ENCODE measurements at places on chromosomes 3 and 15.

- no peak for DNase-seq
Measured at GRCh38 chr3:173586166-173586565, 188.6 kb downstream of the NLGN1 start.

DNA sequence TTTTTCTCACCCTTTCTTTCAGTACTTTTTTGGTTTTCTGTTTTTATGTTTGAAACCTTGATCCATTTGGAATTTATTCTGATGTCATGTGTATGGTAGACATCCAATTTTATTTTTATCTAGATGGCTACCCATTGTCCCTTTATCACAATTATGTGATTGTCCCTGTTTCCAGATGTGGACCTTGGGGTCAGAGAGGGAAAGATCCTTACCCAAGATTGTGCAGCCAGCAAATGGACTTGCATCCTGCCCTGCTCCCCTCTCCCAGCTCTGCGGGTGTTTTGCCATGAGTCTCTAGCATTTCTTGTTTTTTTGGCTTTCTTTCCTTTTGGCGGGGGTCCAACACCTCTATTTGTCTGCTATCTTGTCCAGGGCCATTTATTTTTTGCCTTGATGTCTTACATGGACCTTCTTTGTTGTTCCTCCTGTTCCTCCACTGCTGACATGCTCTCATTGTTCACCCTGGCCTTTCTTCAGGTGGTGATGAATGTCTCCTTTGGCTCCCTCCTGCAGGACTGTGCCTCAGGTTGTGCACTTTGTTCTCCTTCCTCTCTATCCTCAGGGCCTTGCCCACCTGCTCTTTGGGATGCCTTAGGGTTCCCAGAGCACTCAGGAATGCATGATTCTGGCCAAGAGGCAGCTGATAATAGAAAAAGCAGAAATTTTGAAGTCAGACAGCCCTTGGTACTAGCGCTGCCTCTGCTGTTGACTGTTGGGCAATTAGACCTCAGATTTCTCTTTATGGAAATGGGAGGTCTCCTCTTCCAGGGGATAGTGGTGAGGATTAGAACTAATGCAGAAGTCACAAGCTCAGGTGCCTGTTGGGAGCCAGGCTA, 84.3 kb downstream of the EEFSEC start:
- DNase-seq = no peak

- peak; percentile 34 for DNase-seq
Measured at GRCh38 chr3:193605876-193606275, 12.9 kb downstream of the OPA1 start.

DNA sequence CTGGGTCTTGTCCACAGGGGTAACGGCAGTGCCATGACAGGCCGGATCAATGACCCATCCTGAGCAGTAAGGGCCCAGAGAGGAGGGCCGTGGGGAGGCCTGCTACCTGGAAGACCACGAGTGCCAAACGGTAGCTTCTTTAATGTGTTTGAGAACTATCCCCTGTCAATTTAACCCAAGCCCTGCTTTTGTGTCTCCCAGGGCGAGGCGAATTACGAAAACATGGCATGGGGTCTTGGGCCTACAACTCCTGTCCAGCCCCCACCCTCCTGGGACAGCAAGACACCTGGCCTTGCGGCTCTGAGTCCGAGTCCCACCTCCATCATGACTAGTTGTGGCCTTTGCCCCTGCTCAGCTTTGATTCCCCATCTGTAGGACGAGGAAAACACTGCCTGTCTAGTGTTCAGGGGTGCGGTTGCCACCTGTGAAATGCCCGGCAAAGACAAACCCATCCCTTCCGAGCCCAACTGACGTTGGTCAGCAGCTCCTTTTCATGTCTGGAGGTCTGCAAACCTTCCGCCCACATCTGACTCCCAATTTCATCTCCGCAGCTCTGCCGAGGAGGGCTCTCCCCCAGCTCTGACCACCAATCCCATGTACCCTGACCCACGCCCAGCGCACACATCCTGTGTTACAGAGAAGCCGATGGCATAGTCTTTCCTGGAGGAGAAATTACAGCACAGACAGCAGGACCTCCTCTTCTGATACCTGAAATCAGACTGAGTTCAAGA, 28.9 kb upstream of the SNRPA1 start:
- no peak for DNase-seq

DNA sequence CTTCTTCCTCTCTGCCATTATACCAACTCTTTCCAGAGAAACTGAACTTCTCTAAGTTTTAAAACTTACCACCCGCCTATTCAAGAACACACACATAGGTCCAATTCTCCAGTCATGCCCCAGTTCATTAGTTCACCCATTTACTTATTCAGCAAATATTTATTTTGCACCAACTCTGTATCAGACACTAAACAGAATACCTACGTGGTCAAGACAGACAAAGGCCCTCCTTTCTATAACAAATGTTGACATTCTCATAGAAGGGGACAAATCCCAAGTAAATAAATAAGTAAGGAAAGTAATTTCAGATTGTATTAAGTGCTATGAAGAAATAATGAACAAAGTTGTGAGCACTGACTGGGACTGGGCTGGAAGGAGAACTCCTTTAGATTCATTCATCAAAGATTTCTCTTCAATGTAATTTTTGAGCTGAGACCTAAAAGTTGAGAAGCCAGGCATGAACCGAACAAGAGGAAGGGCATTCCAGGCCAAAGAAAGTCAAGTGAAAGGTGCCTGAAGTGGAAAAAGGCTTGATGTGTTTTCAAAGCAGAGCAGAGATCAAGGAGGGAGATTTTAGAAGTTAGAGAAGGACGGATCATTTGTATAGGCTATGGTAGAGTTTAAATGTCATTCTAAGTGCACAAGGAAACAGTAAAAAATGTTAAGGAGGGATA, 120.4 kb downstream of the P3H2 start:
- DNase-seq = no peak

DNA sequence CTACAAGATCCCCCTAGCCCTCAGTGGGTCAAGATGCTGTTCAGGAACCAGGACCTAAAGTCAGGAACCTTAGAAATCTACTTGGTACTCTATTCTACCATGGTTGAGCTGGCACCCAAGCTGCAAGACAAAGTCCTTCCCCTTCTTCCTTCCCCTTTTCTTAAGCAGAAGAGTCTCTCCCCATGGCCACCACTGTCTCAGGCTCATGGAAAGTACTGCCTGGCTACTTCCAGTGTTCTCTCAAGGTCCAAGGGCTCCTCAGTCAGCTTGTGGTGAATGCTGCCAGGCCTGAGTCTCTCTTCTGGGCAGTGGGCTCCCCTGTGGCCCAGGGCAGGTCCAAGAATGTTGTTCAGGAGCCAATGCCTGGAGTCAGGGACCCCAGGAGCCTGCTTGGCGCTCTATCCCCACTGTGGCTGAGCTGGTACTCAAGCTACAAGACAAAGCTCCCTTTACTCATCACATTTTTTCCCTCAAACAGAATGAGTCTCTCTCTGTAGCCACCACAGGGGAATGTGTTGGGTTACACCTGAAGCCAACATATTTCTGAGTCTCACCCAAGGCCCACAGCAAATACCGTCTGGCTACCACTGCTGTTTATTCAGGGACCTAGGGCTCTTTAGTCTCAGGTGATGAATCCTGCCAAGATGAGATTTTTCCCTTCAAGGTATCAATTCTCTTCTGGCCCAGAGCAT, 18.1 kb upstream of the SLC27A2 start:
- no peak for DNase-seq

GRCh38 chr3:11145888-11146287, 8.4 kb upstream of the HRH1 start:
- peak; percentile 97 for DNase-seq

GRCh38 chr15:24878153-24878552, 76.6 kb upstream of the SNRPN start:
- no peak for DNase-seq

DNA sequence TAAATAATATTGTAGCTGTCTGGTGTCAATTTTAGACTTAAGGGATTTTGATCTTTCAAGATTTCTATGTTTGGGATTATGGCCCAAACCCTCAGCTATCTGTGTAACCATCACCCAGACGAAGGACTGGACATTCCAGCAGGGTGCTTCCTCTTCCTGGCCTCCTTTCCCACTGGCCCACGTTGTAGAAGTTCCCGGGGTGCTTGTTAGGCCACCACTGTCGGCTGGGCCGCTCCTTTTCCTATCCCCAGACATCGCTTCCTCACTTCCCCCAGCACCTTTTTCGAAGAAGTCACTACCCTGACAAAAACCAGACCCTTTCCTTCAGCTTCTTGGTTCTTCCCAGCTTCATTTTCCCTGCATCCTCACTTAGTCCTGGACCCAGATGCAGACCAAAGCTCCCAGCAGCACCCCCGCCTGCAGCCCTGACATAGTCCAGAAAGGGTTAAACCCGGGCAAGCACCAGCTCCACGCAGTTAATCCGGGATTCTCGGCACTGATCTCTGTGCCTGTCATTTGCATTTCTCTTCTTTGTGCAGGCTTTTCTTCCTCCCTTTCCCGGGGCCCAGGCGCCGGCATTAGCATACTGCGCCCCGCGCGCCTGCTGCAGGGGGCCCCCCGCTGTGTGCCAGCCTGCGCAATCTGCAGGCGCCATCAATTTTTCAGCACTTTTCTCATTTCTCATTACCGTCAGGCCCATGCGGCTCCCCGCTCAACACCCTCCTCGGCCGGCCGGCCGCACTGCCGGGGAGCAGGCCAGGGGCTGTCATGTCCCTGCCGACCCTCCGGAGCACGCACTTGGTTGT, 90.6 kb downstream of the ZNF621 start:
- no peak for DNase-seq

GRCh38 chr3:62981962-62982361, 106.7 kb upstream of the CADPS start:
- DNase-seq = no peak

DNA sequence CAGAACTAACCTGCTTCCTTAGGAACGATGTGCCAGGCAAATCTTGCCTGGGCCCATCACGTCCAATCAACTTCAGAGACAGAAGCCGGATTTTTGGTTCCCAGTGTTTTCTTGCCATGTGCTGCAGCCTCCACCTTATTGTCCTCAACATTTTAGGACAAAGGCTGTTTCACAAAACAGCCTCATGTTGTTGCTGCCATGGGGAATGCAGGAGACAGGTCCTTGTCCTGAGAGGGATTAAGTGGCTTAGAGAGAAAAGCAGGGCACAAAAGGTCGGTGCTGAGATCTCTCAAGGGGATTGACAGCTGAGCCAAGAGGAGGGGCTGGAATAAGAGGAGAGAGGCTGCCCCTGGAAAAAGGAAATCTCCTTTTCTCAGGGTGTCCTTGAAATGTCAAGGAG, 11.3 kb upstream of the NMNAT3 start:
- no peak for DNase-seq

- DNase-seq = no peak
Measured at GRCh38 chr15:76904461-76905012, 603 bp downstream of the SCAPER start.

- DNase-seq = no peak
Measured at GRCh38 chr3:71515636-71516365, 67.7 kb downstream of the FOXP1 start.

DNA sequence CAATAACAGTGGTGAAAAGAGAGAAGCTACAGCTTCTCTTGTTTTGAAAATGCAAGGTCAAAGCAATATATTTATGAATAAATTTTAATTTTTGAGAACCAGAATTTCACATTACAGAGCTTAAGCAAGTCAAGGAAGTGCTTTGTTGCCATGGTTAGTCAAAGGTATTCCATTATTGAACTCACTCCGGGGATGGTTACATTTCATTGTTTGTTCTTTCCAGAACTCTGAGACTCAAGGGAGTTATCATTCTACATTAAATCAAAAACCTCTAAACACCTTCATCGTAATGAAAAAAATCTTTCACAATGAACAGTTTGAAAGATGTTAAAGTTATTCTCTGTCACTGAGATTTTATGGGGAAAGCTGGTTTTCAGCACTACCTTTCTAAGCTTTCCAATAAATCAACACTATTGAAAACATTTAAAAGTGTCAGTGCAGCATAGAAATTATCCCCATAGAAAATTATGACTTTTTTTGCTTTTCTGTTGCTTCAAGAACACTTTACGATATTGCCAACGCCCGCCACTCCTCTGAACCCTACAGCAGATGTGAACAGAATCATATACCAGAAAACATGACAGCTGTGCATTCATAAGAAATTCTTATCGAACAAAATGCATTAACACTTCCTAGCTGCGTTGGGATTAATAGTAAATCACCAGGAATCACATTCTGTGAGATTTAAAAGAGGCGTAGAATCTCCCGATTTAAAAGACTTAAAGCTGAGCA, 83.0 kb downstream of the OTOL1 start:
- no peak for DNase-seq

DNA sequence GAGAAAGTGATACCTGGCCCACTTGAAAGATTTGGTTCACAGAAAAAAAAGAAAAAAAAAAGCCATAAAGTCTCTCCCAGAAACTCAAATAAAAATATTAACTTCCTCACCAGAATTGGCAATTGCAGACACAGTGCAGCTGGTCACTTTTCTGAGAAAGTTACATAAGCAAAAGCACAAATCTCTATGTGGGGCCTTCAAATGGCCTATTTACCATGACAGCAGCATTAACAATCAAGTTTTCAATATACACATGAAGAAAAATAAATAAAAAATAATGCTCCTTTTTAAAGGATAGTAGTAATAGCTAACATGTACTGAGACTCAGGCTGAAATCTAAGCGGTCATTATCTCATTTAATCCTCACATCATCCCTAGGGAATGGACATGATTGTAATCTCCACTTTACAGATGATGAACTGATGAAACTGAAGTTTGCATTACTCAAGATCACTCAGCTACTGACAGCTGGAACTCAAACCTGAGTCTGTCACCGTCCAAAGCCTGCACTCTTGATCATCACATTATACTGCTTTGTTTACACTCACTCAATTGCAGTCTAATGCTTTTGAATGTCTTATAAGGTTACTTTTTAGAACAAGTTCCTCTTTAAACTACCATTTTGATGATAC, 3.3 kb downstream of the NPTN start:
- no peak for DNase-seq

- DNase-seq = no peak
Measured at GRCh38 chr15:67824976-67825880, at the start of gene SKOR1. Gene SKOR1, plus strand, starts transcription at chr15:67825509. Its CDS starts 94 bp downstream, at chr15:67825603.

- no peak for DNase-seq
Measured at GRCh38 chr3:41265823-41266273, 66.5 kb downstream of the CTNNB1 start.

GRCh38 chr3:46948830-46949671, 27.5 kb downstream of the CCDC12 start:
- DNase-seq = no peak

DNA sequence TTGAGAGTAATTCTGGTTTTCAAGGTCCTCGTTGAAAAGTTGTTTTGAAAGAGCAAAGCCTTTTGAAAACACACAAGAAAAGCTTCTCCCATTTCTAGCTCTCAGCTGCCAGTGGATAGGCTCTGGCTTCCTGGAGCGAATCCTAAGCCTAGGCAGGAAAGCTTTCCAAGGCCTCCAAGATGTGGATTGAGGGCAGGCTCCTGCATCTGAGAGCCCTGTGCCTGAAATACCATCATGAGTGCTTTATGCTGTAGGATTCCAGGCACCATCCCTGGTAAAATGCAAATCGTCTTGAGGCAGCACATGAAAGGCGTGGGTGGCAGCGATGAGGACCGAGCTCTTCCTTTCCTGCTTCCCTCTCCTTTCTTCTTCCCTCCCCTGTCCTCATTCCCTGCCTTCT, 60.7 kb upstream of the CORO2B start:
- DNase-seq = no peak

GRCh38 chr3:159487304-159487703, 501.3 kb upstream of the IL12A start:
- DNase-seq = no peak
